ENCODE measurements at places on chromosomes 5 and 9.
A peak's percentile ranks its signal among the peaks of the same experiment; 100 is the strongest.

DNA sequence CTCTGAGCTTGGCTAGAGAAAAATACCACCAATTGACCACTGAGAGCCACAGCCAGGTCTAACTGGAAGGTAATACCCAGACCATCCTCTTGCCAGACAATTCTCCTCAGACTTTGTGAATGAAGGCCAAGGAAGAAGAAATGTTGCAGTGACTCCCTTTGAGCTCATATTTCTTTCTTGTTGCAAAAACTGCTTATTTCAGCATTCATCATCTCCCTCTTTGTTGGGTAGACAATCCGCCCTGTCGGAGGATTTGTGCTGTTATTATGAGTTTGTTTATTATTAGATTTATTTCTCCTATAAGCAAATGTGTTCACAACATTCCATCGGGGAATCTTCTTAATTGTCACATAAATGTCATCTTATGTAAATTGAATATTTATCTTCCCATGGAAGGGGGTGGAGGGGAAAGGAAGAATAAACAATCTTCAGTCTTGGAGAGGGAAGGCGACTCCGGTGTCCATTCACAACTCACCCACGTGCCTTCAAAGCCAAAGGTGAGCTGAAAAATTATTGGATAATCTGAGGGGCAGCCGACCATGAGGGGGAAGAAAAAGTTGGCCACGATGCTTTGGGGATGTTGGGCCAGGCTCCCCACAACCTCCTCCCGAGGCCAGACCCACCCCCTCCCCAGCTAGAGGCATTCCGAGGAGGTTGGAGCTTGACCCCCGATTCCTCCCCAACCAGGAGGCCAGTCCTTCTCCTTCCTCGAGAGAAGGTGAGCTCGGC lies 1.8 kb upstream of the JADE2 start:
- DNase-seq, result no peak

GRCh38 chr5:117487556-117487955 lies 912.9 kb upstream of the SEMA6A start:
- DNase-seq, result no peak

DNA sequence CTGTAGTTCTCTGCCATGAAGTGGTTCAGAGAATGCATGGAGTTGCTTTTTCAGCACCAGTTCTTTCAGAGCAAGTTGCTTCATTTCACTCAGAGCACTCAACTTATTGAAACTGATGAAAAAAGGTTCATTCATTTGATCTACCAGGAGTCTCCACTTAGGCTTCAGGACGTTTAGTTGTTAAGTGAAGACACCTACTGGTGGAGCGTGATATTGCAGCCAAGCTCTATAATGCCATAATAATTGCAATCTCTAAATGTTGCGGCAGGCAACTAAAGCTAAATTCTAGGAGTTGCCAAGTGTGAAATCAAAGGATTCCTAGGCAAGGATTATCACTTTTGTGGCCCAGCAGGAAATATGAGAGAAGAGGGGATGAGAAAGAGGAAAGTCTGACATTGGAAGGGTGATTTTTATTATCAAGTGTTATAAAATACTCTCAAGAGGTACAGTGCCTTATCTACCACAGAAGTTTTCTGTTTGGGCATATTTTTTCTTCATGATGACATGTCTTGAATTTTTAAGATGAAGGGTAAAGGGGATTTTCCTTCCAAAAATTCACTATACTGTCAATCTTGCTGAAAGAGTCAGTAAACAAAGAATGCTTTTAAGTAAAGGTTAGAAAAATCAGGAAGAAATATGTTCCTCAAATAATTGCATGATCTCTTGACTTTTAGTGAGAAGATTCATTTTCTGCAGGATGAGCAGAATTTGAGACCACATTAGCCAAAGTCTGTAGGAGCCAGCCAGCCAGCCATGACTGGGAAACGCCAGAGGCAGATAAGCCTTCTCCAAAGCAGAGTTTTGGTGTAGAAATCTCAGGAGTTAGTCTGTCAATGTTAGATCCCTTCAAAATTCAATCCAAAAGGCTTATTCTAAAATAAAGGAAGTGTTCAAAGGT lies 83.4 kb downstream of the SH3PXD2B start:
- DNase-seq, result no peak

GRCh38 chr5:163512526-163512925 lies 7.1 kb downstream of the MAT2B start:
- no peak for DNase-seq

DNA sequence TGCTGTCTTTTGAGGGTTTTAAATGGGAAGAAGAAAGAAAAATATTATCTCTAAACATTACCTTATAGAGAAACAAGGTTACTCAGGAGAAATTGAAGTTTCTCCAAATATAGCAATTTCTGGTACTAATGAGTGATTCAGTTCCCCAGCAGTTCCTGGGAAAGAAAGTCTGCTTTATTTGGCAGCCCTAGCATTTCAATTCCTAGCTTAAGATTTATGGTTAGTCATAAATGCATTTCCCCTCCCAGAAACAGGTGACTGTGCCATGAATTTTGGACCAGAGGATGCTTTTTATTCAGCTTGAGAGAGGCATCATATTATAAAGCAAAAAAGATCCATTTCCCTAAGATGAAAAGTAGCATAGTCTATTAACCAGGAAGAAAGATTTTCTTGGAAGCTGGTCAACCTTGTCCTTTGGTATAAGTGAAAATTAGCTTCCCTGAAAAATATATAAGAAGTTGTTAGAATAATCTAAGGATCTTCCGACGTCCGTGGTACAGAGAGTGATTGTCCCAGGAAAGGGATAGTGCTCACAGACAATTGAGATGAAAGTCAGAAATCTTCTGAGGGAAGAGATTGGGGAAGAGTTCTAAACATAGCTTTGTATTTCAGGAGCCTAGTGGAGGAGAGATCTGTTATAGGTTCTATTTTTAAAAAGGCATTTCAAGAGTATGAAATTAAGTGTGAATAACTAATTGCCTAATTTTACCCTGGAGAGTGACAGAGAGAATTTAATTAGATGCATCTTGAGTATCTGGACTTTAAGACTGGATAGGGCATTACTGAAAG lies 164.9 kb downstream of the ESM1 start:
- no peak for DNase-seq

DNA sequence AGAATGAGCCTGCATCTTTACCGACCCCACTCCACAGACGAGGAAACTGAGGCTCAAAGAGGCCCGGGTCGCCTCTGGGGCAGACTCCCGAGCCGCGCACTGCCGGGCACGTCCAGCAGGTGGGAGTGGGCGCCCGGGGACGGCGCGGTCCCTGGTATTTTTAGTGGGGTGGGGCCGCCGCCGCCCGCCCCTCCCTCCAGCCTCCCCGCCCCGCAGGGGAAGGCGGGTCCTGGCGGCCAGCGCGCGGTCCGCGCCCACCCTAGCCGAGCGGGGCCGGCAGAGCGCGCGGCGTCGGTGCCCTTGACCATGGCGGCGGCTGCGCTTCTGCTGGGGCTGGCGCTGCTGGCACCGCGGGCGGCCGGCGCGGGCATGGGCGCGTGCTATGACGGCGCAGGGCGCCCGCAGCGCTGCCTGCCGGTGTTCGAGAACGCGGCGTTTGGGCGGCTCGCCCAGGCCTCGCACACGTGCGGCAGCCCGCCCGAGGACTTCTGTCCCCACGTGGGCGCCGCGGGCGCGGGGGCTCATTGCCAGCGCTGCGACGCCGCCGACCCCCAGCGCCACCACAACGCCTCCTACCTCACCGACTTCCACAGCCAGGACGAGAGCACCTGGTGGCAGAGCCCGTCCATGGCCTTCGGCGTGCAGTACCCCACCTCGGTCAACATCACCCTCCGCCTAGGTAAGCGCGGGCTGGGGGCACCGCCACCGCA lies at the start of gene LAMC3:
Gene LAMC3 (plus strand): TSS at position 266 of the 710 bp plus-strand sequence. CDS start 41 bp downstream, at position 307.
- no peak for DNase-seq

- DNase-seq, result no peak
Measured at GRCh38 chr9:14987858-14988257, 77.6 kb upstream of the FREM1 start.

- DNase-seq, result no peak
Measured at GRCh38 chr9:88938189-88938588, 53.1 kb upstream of the S1PR3 start.

DNA sequence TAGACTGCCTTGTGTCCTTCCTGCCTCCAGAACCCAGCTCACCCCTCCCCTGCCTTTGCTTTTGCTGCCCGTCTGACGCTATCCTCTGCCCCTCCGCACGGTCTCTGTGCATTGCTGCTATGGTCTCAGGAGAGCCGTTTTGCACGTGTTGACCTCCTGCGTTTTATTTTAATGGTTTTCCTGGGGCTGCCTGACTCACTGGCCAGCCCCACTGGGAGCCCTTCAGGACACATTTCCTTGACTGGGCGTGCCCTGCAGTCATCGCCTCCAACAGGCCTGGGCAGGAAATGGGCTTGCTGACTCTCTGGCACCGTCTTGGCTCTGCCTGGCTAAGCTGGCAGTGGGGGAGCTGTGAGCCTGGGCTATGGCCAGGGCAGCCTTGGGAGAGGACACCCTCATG lies 17.9 kb upstream of the ASS1 start:
- peak; percentile 92 for DNase-seq

DNA sequence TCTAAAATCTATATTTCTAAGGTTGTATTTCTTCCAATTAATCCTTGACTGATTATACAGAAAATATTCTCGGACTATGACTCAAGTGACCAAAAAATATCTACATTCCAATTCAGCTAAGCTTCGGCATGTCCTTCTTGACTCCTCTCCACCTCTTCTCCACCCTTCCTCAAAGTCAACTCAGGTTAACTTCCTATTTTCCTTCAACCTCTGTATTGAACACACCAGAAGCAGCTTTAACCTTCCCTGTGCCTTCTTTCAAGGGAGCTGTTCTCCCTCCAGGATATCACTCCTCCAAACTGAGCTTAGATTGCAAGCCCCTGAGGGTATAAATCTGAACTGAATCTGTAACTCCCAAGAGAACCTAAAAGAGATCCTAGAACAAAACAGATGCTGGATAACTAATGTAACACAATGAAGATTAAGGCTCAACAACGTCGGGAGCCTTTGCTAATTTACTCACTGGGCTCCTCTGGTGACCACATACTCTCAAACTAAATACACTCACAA lies 1.1 kb downstream of the SLCO4C1 start:
- DNase-seq, result no peak

- no peak for DNase-seq
Measured at GRCh38 chr5:154369682-154370081, 76.1 kb upstream of the SAP30L start.

GRCh38 chr9:116774421-116775180 lies 87.5 kb downstream of the TRIM32 start:
- no peak for DNase-seq

DNA sequence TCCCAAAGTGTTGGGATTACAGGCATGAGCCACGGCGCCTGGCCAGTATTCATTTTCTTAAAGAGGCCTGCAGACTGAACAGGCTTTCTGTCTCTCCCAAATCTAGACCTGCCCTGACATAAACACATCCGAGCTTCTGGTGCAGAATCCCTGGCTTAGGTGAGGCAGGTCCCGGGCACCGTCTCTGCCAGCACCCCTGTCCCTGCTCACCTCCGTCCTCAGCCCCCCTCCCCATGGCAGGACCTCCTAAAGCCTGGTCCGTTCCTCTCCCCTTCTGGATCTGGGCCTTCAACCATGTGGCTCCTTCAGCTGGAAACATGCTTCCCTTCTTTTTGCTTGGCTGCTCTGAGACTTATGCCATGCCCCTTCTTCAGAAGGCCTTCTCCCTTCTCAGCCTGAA lies 22.7 kb upstream of the RXRA start:
- no peak for DNase-seq

GRCh38 chr5:174606153-174606552 lies 118.2 kb upstream of the MSX2 start:
- no peak for DNase-seq

DNA sequence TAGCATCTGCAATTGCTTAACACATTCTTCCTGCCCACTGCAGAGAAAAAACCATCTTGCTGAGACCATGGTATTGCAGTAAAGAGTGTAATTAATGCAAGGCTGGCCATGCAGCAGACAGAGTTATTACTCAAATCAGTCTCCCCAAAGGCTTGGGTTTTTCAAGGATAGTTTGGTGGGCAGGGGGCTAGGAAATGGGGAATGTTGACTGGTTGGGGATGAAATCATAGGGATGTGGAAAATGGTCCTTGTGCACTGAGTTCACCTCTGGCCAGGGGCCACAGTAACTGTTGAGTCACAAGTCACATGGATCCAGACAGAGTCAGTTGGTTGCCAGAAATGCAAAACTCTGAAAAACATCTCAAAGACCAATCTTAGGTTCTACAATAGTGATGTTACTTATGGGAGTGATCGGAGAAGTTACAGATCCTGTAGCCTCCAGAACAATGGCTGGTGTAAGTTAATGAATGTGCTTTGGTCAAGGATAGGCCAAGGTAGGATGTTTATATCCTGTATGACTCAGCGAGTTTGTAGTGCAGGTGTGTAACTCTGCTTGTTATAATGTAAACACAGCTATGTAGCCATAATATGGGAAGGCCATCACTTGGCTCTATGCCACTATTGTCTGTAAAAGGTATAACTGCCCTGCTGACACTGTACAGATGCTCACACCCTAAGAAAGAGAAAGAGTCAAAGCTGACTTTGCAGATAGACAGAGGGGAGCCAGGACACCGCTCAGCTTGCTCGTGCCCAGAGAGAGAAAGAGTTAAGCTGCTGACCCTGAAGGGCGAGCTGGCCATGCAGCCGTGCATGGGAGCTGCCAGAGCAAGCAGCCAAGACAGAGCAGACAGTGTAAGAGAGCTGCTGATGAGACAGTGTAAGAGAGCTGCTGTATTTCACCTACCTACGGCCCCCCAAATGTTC lies 27.2 kb downstream of the C9orf152 start:
- DNase-seq, result no peak

DNA sequence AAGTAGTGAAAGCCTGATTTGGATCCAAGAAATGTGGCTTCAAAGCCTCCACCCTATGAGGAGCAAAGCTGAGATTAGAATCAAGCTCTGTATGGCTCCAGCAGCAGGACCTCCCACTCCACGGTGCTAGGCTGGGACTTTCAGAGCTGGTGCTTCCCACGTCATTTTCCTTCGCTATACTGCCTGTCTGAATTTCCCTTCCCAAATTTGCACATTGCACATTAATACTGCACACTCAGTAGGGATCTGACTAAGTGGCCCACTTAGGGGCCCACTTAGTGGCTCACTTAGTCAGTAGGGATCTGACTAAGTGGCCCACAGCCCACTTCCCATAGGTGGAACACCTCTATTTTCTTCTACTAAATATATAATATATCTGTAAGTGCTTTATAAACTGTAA lies 14.1 kb upstream of the SPDL1 start:
- DNase-seq, result no peak

DNA sequence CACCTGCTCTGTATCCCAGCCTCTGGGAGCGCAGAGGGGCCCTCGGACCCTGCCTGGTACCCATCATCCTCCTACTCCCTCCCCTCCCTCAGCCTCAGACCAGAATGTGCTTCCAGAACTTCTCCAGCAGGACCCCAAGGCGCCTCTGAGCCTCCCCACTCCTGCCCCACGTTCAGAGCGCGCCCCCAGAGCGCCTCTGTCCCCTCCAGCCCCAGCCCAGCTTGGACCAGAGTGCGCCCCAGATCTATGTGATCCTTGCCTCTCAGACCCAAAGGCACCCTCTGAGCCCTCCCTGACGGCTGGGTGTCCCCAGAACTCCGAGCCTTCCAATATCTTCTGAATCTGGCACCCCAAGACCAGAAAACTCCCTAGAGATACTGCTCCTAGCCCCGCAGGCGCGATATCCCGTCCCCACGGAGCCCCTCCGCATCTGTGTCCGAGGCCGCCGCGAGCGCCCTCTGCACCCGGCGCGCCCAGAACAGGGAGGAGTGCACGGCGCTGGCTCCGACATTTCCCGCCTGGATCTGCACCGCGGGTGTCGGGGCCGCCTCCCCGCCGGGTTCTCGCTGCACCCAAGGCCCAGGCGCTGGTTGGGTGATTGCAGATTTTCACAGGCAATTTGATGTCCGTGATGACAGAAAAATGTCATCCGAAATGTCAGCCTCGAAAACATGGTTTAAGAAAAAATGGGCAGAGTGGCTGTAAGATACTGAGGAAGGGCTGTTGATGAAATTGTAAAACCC lies 522 bp downstream of the BHMT start:
- no peak for DNase-seq

Data from RWPE2 (cell line).